Occipital lobe (tissue), 3 donors: ENCODE measurements at places on chromosomes 13 and 19. TPM values are rescaled to one million over a fixed set of nuclear protein-coding genes. Genes with fewer than 3 reads are reported as not detected.

The PSG3 gene
- total RNA-seq = not detected

The RINL gene
- total RNA-seq = 2.5 TPM

The ZNF571 gene
- 11.7 TPM for total RNA-seq

The CAB39L gene
- 36.5 TPM for total RNA-seq

The S1PR2 gene
- 4.7 TPM for total RNA-seq

The ADGRE2 gene
- 0.16 TPM for total RNA-seq

The KIRREL2 gene
- 0.94 TPM for total RNA-seq

The ITGBL1 gene
- total RNA-seq = 1.1 TPM

The KIR2DL1 gene
- not detected for total RNA-seq

The ZNF471 gene
- total RNA-seq = 18.4 TPM

The ZNF555 gene
- total RNA-seq = 20.3 TPM

The KLK14 gene
- not detected for total RNA-seq

The ATP8A2 gene
- 47.3 TPM for total RNA-seq

The GFY gene
- total RNA-seq = not detected

The APLP1 gene
- 179 TPM for total RNA-seq

- no peak for DNase-seq
These were observed 1308.9 kb downstream of the OLFM4 start for GRCh38 chr13:54337540-54337939.

DNA sequence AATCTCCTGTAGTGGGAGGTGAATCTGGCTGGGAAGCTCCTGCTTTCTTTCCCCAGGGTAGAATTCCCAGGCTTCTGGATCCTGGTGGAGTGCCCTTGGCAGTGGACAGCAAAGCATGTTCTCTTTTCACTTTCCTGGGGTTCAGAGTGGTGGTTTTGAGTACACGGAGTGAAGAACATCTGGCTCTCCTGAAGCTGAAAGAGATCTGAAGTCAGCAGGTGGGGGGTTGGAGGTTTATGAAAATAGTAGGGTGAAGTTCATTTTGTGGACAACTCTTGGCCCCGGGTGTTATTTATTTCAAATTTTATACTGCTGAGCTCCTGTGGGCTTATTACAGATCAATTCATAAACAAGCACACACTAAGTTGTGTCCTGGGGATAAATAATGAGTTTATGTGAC, 497.3 kb downstream of the KLF5 start:
- DNase-seq = no peak

DNA sequence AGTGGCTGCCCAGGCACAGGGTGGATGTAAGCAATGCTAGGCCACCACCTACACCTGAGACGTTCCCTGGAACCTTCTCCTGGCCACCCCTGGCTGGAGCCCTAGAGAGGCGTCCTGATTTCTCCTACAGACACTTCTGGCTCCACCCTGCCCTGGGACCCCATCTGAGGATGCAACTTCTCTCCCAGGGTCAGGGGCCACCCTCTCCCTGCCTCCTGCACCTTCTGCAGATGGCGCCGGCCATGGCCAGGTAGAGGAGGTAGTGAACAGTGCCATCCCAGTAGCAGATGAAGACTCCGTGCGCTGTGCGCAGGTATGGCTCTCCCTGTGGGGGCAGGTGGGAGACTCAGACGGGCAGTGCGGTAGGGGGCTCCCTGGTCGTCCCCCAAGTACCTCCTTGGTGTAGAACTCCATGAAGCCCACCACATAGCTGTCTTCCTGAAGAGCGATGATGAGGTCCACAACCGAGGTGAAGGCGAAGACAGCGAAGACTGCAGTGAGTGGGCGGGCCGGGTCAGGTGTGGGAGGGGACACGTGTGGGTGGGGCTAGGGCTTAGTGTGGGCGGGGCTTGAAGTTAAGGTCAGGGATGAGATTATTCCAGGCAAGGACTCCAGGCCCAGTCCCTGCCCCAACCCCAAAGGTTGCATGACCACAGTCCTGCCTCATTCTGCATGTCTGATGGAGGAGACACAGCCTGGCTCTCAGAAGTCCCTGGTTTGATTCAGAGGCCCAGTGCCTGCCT, 3.0 kb downstream of the TM6SF2 start:
- no peak for DNase-seq

DNA sequence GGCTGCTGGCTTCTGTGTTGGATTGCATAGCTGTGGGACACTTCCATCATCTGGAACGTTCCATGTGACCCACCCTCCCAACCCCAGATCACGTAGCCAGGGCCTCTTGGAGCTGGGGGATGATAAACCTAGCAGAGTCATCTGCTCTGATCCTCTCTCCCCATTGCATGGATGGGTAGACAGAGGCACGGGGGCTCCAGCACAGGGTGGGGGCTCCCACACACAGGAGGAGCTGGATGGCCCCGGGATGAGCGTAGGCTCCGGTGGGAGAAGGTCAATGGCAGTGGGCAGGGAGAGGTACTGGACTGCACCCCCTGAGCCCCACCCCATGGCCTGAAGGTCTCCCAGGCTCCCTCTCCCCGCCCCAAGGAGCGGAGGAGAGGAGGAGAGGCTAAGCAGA, 25.4 kb downstream of the ATP8B3 start:
- DNase-seq = no peak

DNA sequence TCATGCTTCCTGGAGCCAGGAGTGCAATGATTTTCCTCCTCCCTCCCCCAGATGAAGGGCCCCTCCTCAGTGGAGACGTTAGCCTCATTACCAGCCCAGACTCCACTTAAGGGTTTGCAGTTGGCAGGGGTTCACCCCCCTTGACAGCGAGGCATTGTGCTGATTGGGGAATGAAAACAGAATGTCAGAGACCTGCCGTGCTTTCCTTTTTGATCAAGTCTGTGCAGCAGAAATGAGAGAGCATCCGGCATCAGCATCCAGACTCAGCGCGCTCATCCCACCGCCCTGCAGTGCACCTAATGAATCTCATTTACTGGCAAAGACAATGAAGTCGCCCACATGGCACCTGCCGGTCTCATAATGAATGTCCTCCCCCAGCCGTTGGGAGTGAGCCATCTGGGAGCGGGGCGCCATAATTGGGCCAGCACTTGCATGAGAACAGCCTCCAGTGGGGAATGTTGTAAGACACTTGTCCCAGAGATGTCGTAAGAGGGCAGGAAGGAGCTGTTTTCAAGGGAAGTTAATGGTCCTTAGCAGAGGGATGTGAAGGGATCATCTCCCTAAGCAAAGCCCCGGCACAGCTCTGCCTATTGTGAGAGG, 98.3 kb upstream of the UQCRFS1 start:
- peak; percentile 24 for DNase-seq

GRCh38 chr13:51993713-51994112, 17.5 kb downstream of the ATP7B start:
- DNase-seq = no peak

- DNase-seq = peak; percentile 40
These were observed 314.1 kb downstream of the FOXO1 start for GRCh38 chr13:40352380-40352778.

- DNase-seq = peak; percentile 27
These were observed 50.7 kb upstream of the USP29 start for GRCh38 chr19:57068921-57069697.

- DNase-seq = no peak
These were observed 3.8 kb downstream of the SGTA start for GRCh38 chr19:2779121-2779740.

GRCh38 chr19:33789344-33789743, 7.3 kb upstream of the KCTD15 start:
- DNase-seq = no peak

- DNase-seq = no peak
These were observed 17.7 kb downstream of the POLRMT start for GRCh38 chr19:615619-616018.

DNA sequence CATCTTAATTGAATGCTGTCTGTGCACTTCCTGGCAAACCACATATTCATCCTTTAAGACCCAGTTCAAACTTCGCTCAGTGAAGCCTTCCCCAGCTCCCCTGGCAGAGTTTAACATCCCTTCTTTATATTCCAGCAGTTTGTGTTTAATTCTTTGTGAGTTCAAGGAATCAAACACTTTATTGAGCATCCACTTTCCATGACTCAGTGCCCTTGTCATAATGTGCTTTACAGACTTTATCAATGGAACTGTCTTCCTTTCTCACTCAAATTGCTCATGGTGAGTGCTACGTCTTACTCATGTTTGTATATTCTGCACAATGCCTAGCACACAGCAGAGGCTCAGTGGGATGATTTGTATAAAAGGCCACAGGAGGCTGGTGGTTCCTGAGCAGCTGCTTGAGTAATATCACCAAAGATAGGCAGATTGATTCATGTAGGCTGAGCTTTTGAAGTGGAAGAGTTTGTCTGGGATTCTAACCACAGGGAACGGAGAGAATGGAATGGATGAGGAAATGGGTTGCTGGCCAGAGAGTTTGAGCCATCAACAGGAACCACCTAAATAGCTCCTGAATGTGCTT, 44.2 kb downstream of the SERTM1 start:
- no peak for DNase-seq

- DNase-seq = no peak
These were observed 1.8 kb downstream of the RHPN2 start for GRCh38 chr19:33062902-33063301.

GRCh38 chr13:106499896-106500295, 35.6 kb downstream of the EFNB2 start:
- no peak for DNase-seq

DNA sequence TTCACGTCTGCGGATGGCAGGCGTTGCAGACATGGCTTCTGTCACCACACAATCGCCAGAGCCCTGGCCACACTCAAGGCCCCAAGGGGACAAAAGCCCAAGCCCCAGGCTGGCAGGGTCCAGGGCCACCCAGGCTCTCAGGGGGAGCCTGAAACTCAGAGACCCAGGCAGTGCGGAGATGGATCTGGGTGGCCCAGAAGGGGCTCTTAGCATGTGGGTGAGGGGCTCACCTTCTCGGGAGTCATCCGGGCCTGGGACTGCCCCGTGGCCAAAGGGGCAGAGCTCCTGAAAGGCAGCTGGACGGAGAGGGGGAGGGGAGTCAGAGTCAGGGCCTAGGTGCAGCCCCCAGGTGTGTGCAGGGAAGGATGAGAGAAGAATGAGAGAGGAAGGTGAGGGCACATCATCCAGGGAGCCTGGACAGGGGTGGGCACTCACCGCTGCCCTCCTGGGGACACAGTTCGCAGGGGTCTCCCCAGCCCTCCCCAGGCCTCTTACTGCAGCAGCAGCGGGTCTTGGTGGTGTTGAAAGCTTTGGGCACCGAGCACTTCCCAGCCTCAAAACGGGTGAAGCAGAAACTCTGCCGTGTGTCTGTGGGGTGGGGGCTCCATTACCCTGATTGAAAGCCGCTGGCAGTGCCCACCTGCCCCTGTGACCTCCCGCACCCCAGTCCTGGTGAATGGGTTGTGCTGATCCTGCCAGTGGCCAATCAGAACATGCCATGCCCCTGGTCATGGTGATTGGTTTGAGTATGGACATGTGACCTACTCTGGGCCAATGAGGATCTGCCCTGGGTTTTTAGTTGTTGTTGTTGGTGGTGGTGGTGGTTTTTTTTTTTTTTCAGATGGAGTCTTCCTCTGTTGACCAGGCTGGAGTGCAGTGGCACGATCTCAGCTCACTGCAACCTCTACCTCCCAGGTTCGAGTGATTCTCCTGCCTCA, 37.4 kb downstream of the CCL25 start:
- DNase-seq = no peak

DNA sequence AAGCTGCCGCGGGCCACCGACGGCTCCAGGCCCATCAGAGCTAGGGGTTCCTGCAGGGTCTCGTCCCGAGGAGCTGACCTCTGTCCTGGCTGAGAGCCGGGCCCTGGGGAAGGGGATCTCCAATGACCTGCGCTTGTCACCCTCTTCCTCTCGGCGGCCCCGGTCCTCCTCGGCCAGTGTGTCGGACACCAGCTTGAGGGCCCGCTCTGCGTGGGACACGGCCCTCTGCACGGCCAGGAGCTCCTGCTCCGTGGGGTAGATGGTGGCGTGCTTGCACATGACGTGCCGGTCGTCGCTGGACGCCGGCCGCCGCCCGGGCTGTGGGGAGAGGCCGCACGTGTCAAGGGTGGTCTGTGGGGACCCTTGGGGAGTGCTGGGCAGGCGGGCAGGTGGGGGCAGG, 32.7 kb upstream of the MATK start:
- DNase-seq = no peak

GRCh38 chr19:5593343-5594255, 25.8 kb upstream of the TINCR start:
- no peak for DNase-seq

DNA sequence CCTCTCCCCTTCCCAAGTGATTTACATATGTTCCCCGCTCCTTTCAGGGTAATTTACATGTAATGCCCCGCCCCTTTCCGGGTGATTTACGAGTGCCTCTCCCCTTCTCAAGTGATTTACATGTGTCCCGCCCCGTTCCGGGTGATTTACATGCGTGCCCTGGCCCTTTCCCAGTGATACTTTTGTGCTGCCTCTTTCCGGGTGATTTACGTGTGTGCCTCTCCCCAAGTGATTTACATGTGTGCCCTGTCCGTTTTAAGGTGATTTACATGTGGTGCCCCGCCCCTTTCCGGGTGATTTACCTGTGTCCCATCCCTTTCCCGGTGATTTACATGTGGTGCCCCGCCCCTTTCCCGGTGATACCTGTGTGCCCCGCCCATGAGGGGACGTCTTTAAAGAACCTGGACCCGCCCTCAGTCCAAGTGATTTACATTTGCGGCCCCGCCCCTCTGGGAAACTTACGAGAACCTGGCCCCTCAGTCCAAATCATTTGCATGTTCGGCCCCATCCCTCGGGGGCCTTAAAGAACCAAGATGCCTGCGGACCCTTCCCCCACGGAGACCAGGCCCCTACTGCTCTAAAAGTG, 559 bp upstream of the LENG9 start:
- peak; percentile 79 for DNase-seq

DNA sequence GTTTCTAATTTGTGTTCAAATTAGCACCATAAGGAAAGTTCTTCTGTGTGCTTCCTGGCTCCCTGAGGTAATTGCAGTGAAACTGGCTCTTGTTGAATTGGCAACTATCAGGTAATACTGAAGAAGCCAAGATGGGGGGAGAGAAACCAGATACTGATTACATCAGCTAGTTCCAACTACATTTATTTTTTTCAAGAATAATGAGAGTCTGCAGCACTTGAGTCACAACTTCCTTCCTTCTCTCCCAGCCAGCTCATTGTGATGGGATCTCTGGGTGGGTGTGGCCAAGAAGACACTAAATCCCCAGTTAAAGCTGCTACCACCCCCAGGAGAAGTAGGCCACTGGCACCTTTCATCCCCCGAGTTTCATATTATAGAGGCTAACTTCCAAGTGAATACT, 100.7 kb upstream of the RXFP2 start:
- no peak for DNase-seq

DNA sequence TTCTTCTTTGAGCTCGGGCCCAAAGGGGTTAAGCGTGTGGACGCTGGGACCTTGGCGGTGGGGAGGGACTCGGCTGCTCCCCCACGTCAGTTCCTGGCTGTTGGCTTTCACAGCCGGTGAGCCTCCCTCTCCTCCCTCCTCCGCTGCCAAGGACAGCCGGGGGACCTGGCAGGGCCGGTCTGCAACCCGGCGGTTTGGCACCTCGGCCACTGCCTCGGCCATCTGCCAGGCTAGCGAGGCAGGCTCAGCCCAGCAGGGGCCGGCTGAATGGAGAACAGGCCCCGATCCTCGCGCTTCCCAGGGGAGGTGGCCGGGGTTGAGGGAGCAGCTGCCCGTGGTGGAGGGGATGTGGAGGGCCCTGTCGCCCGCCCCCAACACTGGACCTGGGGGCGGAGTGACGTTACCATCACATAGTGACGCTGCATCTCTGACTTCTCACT, 5.0 kb downstream of the TLE5 start:
- DNase-seq = peak; percentile 62
